ENCODE measurements at places on chromosomes 3 and 15.

- no peak for DNase-seq
Observed at GRCh38 chr3:12556314-12556689, 585 bp upstream of the MKRN2 start.

GRCh38 chr15:63157891-63158431 is 684 bp upstream of the RPS27L start:
- DNase-seq = peak; percentile 39

- DNase-seq = no peak
Observed at GRCh38 chr3:67610458-67610857, 44.0 kb downstream of the SUCLG2 start.

DNA sequence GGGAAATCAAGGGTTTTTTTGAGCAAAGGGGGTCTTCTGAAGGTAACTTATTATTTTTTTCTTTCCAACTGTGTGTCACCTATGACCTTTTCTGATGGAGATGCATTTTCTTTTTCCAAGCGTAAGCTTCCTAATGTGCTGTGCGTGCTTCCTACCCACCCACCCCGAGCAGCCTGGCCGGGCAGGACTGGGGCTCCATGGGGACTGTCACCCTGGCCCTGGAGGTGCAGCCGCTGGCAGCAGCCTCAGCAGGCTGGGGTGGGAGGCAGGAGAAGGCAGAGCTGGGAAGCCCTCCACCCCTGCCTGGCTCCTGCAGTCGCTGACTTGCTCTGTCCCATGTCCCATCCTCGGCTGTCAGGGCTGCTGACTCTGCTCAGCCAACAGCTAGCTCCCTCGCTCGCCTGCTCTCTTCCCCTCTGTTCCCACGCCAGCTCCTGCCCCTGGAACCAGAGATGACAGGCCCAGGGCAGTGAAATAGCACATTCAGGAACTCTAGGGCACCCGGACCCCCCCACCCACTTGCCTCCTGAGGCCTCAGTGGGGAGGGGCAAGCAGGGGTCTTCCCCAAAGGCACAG is 21.4 kb downstream of the IDH2 start:
- no peak for DNase-seq

- DNase-seq = no peak
Observed at GRCh38 chr3:125594125-125594524, 1.2 kb downstream of the OSBPL11 start.

DNA sequence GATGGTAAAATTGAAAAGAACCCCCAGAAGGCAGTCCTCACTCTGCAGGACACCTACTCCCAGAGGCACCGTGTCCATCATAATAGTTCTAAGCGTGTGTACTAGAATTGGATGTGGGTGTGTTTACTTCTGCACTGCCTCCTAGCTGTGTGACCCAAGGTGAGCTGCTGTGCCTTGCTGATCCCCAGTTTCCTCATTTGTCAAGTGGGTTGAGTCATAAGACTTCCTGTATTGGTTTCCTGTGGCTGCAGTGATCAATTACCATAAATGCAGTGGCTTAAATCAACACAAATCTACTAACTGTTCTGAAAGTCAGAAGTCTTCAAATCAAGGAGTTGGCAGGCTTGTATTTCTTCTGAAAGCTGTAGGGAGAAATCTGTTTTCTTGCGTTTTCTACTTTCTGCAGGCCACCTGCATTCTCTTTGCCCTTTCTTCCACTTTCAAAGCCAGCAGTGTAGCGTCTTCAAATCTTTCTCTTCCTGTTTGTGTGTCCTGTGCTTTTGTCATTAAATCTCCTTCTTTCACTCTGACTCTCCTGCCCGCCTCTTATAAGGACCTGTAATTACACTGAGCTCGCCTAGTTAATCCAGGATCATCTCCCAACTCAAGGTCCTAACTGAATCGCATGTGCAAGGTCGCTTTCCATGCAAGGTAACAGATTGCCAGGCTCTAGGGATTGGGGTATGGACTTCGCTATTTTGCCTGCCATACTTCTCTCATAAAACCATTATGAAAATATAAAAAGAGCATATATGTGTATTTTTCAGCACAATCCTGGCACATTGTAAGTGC is 59.0 kb downstream of the RORA start:
- DNase-seq = no peak

DNA sequence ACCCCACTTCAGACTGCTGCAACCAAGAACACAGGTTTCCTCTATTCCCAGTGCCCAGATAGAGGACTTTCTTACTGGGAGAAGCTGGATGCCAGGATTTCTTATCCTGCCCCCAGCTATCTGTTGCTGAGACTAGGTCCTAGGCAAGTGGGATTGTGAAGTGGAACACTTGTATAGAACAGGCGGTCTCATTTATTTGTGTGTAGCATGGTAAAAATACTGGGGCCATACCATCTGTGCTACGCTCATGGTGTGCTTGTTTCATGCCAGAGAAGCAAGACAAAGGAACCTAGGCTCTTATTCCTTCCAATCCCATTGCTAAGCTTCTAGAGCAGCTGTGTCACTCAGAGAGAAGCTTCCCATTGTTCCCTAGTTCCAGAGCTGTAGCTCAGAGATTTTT is 191.5 kb upstream of the EPHA6 start:
- no peak for DNase-seq

- no peak for DNase-seq
Observed at GRCh38 chr3:187445356-187445755, 77.2 kb downstream of the RTP4 start.

GRCh38 chr15:38325648-38325990 is 73.0 kb downstream of the SPRED1 start:
- no peak for DNase-seq

- DNase-seq = no peak
Observed at GRCh38 chr3:27046351-27046750, 322.8 kb downstream of the NEK10 start.

DNA sequence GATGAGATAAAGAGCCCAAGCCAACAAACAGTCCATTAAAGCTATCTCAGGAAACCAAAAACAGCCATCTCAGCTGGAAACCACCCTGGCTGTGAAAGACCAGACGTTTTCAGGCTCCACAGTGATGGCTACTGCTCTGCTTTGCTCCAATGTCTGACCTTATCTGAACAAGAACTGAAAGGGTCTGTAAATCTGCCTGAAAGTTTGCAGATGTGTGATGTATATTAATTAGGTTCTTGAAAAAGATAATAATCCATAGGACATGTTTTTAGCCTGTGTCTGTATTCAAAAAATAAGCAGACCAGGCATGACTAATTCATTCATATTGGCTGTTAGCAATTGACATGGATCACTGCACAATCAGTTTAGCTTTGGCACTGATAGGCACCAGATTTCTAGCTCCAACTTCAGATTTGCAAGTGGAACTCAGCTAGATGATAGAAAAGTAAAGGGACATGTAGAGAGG is 611.4 kb upstream of the NAALADL2 start:
- DNase-seq = no peak

GRCh38 chr15:98951493-98952320 is 55.9 kb downstream of the PGPEP1L start:
- DNase-seq = no peak

DNA sequence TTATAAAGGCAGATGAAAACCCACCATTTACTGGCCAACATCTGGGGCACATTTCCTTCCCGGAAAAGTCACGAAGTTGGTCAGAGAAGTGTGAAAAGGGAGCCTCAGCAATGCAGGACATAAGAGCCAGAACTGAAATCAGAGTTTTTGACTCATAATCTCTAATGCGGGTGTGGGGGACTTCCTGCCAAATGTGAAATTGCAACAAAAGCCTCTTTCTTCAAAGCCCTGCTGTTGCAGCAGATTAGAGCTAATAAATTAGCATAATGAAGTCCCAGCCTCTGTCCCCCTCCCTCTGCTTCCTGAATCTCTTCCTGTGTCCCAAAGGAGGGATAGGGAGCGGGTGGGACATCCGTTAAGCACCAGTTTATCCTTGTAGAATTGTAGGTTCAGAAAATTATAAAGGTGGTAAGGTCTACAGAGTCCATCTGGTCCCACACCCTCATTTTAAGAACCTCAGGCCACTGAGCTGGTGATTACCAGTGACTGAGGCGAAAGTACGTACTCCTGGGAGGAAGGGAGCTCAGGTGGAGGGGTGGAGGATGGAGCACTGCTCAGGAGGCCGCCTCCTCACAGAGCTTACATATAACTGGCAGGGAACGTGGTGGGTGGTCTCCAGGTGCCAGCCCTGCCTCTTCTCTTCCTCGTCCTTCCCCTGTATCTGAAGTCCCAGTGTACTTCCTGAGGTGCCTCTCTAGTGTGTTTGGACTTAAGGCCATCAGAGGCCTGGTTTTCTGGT is 35.0 kb downstream of the ST6GAL1 start:
- DNase-seq = no peak

GRCh38 chr15:58924327-58924726 is 9.2 kb downstream of the SLTM start:
- DNase-seq = no peak

GRCh38 chr3:99708207-99708745 is 69.9 kb downstream of the COL8A1 start:
- no peak for DNase-seq

- no peak for DNase-seq
Observed at GRCh38 chr3:100420885-100421284, 19.5 kb downstream of the LNP1 start.

DNA sequence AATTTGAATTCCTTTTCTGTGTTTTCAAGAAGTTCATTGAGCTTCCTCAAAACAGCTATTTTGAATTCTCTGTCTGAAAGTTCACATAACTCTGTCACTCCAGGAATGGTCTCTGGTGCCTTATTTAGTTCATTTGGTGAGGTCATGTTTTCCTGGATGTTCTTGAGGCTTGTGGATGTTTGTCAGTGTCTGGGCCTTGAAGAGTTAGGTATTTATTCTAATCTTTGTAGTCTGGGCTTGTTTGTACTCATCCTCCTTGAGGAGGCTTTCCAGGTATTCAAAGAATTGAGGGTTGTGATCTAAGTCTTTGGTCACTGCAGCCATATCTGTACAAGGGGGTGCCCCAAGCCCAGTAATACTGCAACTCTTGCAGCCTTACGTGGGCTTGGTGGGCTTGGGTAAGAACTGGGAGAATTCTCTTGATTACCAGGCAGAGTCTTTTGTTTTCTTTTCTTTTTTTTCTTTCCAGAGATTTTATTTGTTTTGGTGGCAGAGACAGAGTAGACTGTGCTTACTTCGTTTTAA is 19.3 kb upstream of the CCNDBP1 start:
- no peak for DNase-seq

GRCh38 chr3:59862686-59863085 is 812.9 kb upstream of the CFAP20DC start:
- DNase-seq = no peak

GRCh38 chr3:123392871-123393620 is 55.8 kb downstream of the ADCY5 start:
- DNase-seq = no peak

DNA sequence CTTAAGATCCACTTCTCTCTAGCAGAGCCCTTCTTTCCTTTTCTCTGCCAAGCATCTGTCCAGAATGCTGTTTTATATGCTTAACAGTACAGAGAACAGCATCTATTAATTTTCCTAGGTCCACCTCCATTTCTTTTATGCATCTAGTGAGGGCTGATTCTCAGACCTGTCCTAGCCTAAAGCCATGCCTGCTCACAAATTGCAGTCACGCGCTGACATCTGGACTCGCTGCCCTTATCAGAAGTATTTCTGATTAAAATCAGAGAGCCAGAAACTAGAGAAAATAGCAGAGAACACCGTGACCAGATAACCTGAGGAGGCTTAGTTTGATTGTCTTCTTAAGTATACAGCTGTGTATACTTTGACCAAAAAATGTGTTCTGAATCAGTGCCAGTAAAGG is 1.9 kb downstream of the C3orf20 start:
- DNase-seq = no peak

DNA sequence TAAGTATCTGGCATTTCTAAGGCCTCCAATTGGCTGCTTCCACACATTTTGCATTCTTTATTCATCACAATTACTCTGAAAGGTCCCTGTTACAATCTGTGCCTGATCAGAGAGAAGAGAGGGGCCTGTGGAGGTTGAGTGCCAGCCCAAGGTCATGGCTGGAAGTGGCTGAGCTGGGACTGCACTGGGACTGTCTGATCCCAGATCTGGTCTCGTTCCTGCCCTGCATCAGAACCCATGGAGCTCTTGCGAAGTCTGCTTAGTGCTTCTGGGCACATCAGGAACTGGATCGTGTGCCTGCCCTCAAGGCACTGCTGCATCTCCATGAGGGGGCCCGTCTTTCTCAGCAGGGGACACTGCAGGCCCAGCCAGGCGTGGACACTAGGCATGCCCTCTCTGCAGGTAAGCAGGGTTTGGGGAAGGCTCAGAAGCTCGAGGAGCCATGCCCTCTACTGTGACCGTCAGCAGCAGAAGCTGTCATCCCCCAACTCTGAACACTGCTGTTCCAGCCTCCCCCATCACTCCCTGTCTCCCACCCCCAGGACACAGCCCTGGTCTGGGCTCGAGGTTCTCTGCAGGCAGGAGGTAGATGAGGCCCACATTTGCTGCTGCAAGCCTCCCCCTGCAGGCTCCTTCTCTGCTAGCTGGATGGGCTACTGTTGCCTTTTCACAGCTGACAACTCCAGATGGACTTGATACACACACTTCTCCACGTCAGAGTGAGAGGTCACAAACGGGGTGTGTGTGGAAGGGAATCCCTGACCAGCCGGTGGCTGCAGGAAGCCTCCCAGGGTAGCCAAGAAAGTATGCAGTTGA is 96.5 kb upstream of the PRR23E start:
- DNase-seq = no peak

GRCh38 chr15:28960979-28961378 is 75.2 kb downstream of the APBA2 start:
- no peak for DNase-seq

DNA sequence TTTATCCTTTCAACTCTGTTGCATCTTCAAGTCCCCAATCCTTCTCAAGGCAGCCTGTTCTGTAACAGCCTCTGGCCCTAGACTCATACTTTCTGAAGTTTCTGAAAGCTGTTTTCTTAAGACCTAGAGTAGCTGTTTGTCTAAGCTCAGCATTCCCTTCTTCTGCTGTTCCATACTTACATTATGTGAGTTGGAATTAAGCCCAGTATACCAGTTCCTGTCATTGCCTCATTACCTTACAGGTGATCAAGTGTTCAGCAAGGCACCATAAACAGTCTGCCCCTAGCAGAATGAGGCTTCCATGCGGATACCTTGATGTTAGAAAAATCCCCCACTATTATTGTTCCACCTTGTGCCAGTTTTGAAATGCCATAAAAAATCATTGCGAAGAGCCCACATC is 180.6 kb downstream of the PLCL2 start:
- DNase-seq = no peak

- DNase-seq = no peak
Observed at GRCh38 chr3:146404436-146404835, 64.9 kb downstream of the PLSCR2 start.

GRCh38 chr3:39474126-39474515 is 6.6 kb downstream of the MOBP start:
- DNase-seq = no peak

DNA sequence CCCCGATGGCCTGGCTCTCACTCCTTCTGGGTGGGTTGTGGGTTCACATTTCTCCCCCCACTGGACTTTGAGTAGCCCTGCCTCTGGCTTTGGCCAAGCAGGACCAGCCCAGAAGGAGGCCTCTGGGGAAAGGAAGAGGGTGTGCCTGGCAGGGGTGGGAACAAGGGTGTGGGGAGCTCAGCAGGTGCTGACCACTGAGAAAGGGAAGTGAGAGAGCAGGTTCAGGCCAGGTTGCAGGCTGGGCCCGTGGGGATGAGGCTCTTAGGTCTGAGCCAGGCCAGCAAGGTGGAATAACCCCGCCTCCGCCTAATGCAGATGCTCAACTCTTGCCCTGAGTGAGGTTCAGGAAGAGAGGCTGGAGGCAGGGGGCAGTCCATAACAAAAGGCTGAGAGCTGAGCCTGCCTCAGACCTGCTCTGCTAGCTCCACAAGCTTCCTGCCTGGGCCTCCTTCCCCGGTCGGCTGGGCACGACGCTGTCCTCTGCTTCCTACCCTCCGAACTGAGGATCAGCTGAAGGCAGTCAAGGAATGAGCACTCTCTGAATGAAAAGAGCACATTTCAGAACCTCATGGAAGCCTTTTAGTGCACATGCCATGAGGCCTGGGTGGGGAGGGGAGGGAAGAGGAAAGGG is 82.7 kb downstream of the TLE3 start:
- DNase-seq = no peak

Data from glutamatergic neuron (in vitro differentiated cells).